BE2C (cell line): ENCODE measurements at places on chromosomes 4 and X.

DNA sequence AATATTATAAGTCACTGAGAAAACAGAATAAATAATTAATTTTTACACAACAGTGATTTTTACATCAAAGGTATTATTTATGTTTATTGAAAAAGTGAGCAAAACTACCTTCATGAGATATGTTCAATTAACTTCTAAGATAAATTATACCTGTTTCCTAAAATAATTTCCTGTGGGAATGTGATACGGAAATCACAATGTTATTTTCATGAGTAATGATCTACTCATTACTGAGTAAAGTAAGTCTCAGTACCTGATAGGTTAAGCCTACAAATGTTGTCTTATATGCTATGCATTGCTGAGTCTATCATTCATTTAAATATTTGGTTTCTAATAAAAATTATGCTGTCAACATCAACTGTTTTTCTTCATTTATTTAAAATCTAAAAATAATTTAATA, 324.0 kb downstream of the STPG2 start:
- DNase-seq = no peak

GRCh38 chrX:115322375-115322774, 32.9 kb downstream of the LUZP4 start:
- no peak for DNase-seq

DNA sequence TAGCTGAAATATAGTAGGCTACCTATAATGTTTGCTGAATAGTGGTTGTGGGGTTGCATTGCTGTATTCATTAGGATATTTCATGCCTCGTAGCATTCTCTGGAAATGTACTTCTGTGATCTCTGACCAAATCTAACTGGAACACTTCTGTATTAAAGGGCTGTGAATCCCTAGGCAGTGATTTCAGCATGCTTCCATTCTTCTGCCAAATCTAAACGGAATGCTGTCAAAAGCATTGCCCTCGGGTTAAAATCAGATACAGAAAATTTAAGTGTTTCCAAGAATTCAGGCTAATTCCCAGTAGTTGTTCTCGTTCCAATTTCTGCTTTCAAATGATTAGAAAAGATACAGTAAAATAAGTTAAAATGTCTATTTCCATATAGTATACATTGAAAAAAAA, 1847.5 kb upstream of the IGFBP7 start:
- DNase-seq = no peak

GRCh38 chr4:54318904-54319303, 89.8 kb downstream of the PDGFRA start:
- peak; percentile 15 for DNase-seq

- no peak for DNase-seq
Observed at GRCh38 chr4:61782133-61782532, 582.0 kb downstream of the ADGRL3 start.

DNA sequence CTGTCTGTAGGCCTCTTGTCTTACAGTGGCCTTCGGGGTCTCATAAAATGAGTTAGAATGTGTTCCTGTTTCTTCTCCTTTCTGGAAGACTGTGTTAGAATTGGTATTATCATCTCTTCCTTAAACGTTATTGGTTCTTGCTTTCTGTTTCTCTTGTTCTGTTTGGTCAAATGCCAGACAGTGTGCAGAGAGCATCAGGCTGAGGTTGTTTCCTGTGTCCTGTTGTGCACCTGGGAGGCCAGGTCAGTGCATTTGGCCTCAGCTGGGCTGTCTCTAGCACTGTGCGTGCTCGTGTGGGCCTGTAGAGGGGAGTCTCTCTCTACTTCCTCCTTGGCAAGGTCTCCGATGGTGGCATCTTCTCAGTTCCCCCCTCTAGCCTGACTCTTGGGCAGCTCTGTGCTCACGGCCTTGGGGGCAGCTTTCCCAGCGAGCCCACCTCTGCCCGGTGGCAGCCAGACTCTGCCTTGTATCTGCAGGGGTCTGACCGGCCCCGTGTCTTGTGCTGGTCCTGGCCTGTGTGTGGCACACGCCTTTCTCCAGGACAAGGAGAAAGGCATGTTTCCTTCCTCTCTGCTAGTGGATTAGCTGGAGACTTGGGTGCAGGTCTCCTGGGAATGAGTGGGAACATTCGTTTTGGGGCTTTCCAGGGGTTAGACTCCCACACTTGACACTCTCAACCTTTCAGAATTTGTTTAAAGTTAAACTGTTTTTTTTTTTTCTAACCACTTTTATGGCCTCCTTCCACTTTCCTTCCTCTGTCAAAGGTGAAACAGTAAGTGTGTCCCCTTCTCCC, 62.3 kb downstream of the FAM193A start:
- DNase-seq = peak; percentile 23

- DNase-seq = no peak
Observed at GRCh38 chr4:4315461-4316149, 25.6 kb downstream of the ZBTB49 start.

- DNase-seq = no peak
Observed at GRCh38 chrX:9749146-9749692, 16.4 kb downstream of the GPR143 start.
